ENCODE measurements at places on chromosomes 13 and 19. TPM values are rescaled to one million over a fixed set of nuclear protein-coding genes. Genes with fewer than 3 reads are reported as not detected.

DNA sequence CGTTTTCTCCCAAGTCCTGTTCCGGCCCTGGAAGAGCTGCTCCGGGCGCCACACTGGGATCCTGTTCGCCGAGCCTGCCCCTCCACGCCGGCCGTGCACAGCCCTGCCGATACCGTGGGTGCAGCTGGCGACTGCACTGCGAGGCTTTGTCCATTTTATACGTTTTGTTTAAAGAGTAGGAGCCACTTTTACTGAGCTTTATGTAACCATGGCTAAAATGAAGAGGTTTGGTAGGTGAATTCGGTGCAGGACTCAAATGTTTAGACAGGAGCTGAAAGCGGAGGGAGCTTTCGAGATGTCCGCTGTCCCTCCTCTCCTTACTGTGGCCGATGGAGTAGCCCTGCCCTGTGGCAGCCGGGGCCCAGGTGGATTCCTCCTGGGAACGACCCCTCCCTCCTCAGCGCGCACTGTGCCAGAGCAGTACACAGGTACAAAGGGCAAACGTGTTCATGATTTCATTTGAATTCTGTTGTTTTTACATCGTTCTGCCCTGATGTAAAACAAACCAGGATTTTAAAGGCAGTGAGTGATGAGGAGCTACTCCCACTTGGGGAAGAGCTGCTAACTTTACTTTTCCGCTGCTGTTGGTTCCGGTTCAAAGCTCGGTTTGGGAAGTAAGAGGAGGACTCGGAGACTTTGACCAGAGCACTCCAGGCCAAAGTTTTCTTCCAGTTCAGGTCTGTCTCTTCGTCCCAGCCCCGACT, 1.7 kb downstream of the COL4A2 start:
- no peak for DNase-seq

- no peak for DNase-seq
These were observed 175.1 kb downstream of the DCLK1 start for GRCh38 chr13:35956074-35956473.

DNA sequence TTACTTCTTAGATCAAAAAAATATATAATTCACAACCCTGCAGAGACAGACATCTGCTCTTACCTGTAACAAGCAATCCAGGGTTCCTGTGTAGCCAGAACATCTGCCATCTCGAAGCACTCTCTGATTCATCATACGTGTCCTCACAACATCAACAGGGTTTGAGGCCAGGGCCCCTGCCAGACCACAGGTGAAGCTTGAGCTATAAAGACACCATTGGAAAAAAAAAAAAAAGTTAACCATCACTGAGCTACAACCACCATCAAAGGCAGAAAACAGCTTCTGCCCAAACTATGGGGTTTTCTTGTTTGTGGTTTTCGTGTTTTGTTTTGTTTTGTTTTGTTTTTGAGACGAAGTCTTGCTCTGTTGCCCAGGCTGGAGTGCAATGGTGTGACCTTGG, 19.3 kb downstream of the SLC25A30 start:
- DNase-seq, result no peak

DNA sequence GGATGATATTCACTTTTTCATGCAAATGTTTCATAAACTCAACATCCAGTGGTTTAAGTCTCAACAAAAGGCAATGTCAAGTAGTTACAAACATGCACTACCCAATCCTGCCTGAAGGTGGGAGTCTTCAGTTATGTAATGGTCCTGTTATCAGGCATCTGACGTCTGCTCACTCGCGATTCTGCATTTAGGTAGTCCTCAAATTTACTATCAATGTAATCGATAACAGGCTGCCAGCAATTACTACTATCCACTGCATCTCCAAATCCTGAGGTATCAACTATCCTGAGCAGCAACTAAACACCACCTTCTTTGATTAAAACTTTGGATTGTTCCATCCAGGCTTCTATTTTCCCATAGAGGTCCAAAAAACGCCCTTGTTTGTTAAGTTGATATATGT, 51.2 kb downstream of the NLRP12 start:
- DNase-seq, result peak; percentile 38

DNA sequence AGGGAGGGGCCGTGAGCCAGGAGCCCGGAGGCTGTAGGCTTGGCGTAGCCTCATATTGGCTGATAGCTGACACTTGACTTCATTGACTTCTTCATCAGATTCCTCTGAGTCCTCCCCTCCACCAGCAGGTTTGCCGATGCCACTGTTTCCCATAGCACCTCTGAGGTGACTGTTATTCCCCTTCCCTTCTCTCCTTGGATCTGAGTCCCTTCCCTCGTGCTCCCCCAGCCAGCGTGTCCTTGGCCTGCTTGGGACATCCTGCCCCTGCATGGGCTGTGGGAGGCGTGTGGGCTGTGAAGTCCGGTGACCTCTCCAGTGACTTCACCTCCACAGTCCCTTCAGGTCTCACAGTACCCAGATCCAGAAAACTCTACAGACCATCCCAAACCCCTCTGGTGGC, 8.8 kb downstream of the PPP1R37 start:
- DNase-seq, result no peak

Gene SPATA13
- polyA plus RNA-seq, result 3.1 TPM

Gene MYH14
- 7.0 TPM for polyA plus RNA-seq

Gene HSPB6
- polyA plus RNA-seq, result 0.28 TPM
